AG10803 (cell line): ENCODE measurements at places on chromosomes 3 and 15.

GRCh38 chr15:101135532-101136166, 116.2 kb downstream of the CHSY1 start:
- DNase-seq = no peak

GRCh38 chr15:82081914-82082762, 36.3 kb upstream of the MEX3B start:
- peak; percentile 95 for DNase-seq

GRCh38 chr3:69791106-69791505, 51.8 kb downstream of the MITF start:
- DNase-seq = peak; percentile 85

DNA sequence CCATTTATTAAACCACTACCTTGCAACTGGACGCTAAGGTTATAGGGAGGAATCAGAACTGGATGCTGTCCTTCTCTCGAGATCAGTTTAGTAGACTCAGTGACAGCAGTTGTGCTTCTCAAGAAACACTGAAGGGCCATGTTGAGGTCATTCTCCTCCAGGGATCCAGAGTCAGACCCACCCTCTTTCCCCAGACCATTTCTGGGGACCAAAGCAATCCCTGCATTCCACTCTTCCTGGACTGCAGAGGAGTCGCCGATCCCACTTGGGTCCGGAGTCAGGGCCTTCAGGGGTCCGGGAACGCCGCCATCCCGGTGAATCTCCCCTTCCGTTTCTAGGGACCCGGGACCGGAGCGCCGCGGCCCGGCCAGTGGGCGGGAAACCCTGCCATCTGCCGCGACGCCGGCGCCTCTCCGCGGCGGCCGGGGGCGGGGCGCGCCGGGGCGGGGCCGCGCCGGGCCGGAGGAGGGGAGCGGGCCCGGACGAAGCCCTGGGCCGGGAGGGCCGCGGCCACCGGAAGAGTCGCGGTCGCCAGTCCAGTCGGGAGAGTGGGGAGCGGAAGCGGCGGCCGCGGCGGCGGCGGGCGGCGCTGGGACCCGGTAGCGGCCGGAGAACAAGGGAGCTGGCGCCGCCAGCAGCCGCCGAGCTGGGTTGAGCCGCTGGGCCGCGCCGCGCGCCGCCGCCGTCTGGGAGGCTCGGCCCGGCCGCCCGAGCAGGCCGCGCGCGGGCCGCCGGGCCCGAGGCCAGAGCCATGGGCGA, at the start of gene DVL3:
Gene DVL3 (plus strand): TSS at position 493 of the 759 bp plus-strand sequence. CDS start 259 bp downstream, at position 752.
- DNase-seq = peak; percentile 73

DNA sequence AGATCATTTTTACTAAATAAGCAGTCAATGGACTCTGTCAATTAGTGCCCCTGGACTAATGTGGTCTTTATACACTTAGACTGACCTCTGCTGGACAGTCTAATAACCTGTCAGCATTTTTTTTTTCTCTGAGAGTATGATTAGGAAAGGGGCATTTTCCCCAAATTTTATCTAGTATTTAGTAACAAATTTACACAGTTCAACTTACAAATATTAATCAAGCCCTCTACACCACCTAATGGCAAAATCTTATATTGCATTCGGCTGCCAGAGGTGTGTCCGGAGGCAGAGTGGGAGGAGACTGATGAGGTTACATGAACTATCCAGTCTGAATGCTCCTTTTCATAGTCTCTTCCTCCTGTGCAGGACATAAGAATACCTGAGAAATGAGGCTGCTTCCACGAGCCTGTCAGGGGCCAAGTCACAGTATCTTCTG, 36.0 kb upstream of the COLQ start:
- DNase-seq = peak; percentile 73

DNA sequence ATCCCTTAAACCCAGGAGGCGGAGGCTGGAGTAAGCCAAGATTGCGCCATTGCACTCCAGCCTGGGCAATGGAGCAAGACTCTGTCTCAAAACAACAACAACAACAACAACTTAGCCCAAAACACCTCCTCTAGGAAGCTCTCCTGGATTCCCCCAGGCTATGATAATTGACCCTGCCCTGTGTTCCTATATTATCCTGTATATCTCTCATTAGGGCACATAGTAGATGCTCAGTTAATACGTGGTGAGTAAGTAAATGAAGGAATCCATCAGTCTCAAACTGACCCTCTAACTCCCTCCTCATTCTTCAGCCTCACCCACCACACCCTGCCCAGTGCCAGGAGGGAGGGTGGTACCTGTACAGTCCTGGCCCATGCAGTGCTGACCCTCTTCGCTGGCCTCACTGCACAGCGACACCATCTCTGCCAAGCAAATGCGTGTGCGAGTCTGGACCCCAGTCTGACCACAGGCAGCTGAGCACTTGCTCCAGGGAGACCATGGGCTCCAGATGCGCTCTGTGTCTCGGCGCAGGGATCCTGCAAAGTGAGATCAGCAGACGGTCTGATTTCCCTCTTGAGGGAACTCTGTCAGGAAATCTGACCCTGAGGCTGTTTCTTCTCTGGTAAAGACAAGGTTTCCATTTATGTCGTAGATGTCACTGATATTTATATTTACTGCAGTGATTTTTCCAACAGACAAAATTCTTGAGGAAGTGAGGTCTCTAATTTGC, 6.2 kb downstream of the CILP start:
- DNase-seq = no peak

DNA sequence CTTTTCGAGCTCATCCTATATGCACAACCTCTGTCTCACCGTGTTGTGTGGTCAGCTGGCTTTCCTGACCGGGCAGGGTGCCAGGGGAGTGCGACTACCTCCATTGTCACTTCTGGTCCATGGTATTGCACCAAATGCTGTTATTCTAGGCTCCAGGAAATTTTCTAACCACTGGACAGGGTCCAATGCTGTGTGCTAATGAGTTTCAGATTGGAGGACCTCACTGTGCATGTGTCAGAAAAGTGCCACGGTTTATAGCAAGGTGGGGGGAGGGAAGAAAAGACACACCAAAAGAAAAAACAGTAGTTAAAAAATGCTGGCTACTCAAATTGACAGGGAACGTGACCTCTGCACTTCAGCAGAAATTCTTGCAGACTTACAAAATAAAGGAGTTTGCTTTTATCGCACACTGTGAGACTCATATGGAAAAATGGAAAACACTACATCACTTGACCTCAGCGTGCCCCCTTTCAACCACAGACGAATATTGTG, 480.1 kb downstream of the FOXP1 start:
- peak; percentile 87 for DNase-seq

DNA sequence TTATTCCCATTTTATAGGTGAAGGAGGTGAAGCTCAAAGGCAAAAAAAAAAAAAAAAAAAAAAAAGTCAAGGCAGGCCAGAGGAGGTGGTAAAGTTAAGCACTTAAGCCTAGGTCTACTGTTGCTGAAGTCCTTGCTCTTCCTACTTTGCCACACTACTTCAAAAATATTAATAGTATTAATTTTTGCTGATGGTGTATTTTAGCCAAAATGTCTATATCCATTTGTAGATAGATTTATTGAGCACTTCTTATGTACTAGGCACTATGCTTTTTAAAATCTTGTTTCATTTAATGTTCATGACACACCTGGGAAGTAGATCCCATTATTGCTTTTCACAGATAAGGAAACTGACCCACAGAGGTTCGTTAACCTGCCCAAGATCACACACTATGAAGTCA, 247.1 kb upstream of the P2RY1 start:
- DNase-seq = no peak

- no peak for DNase-seq
Measured at GRCh38 chr3:150469931-150470740, 62.0 kb downstream of the TSC22D2 start.

GRCh38 chr3:115113367-115113766, 33.7 kb downstream of the ZBTB20 start:
- peak; percentile 70 for DNase-seq

GRCh38 chr3:76502076-76502475, 537.8 kb upstream of the ROBO2 start:
- DNase-seq = no peak

DNA sequence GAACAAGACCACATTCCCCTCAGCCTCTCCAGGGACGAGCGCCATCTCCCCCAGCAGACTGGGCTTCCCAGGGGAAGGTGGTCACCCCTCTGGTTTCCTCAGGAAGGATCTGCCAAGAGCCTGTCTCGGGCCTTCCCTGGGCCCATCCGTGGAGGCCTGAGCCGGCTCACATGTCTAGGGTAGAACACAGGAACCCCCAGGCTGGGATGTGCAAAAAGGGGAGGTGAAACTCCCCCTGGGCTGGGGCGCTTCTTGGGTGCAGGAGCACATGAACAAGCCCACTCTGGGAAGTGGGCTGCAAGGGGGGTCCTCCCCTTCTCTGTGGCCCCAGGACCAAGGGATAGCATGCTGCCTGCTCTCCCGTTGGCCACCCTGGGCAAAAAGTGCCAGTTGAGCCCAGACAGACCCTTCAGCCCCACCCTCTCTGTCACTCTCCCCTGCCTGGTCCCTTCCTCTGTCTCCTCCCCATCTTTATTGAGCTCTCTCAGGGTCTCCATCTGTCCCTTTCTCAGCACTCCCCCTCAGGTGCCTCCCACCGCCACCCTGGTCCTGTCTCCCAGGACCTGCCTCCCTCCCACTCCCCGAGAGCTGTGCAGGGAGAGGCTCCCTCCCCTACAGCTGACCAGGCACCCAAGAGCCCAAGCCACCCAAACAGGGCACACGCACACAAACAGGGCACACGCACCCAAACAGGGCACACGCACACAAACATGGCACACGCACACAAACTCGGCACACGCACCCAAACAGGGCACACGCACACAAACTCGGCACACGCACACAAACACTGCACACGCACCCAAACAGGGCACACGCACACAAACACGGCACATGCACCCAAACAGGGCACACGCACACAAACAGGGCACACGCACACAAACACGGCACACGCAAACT, 864 bp downstream of the SEMA3G start:
- no peak for DNase-seq

GRCh38 chr3:10772271-10773161, 43.5 kb upstream of the SLC6A11 start:
- DNase-seq = peak; percentile 5

GRCh38 chr3:68876112-68876713, 56.1 kb downstream of the TAFA4 start:
- DNase-seq = peak; percentile 73

GRCh38 chr3:185758912-185759311, 65.9 kb downstream of the IGF2BP2 start:
- DNase-seq = no peak

GRCh38 chr3:189457201-189457607, 174.0 kb upstream of the TP63 start:
- DNase-seq = peak; percentile 40

GRCh38 chr3:161403251-161403650, 31.9 kb upstream of the SPTSSB start:
- no peak for DNase-seq

- DNase-seq = no peak
Measured at GRCh38 chr15:94080989-94081605, 150.3 kb upstream of the MCTP2 start.

DNA sequence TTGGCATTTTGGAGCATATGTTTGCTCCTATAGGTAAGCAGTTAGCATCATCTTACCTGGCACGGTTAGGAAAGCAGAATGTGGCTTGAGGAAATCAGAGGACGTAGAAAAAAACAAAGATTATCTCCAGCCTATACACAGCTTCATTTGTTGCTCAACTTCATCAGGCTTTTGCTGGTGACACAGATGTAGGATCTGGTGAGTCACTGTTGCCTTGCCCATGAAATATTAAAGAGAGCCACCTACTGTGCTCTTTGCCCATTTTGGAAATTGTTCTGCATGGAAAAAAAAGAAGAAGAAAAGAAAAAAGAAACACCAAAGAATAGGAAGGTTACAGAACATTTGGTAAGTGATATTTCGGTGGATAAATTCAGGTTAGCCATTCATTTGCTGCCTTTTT, 3.8 kb downstream of the IL1RAP start:
- peak; percentile 59 for DNase-seq

GRCh38 chr15:89998923-89999675, 2.0 kb upstream of the ZNF710 start:
- no peak for DNase-seq

GRCh38 chr3:184645336-184645735, 66.5 kb downstream of the MAGEF1 start:
- no peak for DNase-seq

DNA sequence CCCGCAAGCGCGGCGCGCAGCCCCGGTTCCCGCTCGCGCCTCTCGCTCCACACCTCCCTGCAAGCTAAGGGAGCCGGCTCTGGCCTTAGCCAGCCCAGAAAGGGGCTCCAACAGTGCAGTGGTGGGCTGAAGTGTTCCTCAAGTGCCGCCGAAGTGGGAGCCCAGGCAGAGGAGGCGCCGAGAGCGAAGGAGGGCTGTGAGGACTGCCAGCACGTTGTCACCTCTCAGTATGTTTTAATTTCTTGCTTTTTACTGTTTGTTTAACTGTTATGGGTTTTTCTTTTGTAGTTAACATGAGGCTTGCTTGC, 1525.7 kb downstream of the SI start:
- DNase-seq = no peak

GRCh38 chr3:150605998-150606641, 3.0 kb downstream of the SELENOT start:
- DNase-seq = no peak

GRCh38 chr15:55606214-55606613, 18.1 kb upstream of the PYGO1 start:
- no peak for DNase-seq

DNA sequence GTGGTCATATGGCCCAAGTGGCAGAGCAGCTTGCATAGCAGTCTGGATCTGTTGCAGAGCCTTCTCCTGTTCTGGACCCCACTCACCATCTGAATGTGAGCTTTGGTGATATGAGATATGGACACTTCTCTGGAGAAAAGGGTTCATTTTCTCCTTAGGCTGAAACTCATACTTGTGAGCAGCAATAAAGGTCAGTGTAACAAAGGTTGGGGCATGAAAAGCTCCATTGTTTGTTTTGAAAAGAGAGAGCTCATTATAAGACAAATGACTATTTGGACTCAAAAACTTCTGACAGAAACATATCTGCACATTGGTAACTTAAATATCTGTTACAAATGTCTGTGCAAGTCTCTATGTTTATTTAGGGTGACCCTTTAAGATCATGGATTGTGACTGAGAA, 517.3 kb downstream of the MFSD1 start:
- no peak for DNase-seq

DNA sequence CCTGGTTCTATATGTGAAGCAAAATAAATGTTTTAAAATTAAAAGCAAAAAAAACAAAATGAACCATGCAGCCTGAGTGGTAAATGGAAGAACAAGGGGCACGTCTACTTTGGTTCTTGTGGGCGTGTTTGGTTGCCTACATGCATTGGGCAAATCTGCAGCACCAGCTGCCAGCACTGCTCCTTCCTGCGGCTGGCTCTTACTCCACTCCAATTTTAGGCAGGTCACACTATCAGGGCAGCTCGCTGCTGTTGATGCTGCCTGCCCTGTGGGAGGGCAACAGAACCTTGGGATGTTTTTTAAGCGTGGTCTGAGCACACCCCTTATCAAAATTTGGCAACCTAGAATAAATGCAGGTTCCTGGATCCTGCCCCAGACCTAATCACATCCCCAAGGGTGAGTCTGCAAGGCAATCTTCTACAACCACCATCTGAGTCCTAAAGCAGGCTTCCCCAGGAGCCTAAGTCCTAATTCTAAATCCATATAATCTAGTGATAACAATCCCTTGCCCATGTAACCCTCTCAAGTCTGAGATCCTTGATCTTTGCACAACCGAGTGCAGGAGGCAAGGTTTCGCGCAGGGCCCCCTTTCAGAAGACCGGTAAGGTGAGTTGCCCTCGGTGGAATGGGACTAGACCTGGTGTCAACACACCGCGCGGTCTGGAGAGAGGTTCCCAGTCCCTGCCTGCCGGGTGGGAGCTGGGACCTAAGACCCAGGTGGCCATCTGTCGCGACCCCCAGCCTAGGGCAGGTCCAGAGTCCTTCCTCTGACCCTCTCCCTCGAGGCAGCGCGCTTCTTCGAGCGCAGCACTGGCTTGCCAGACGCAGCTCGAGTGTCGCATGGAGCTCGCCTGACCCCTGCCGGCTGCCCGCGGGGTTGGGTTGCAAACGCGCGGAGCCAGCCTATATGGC, 15.9 kb downstream of the IVD start:
- peak; percentile 48 for DNase-seq
